ENCODE measurements at places on chromosomes 12 and 14.
A peak's percentile ranks its signal among the peaks of the same experiment; 100 is the strongest.

DNA sequence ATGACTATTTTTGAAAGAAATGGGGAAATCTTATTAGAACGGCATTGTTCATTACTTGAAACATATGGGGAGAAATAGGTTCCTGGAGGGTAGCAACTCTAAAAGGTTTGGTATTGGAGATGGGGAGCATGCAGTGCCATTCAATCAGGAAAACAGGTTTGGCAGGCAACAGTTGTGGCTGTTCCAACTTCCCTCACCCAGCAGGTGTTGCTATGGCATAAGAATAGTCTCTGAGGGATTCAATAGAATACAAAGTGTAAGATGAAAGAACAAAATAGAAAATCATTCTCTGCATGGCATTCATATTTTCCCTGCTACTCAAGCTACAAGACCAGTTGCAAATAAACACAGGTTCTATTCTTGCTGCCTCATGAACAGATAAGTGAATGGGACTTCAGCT lies 393.3 kb upstream of the RPL10L start:
- DNase-seq, result no peak

GRCh38 chr12:29726321-29726692 lies 57.4 kb downstream of the TMTC1 start:
- no peak for DNase-seq

DNA sequence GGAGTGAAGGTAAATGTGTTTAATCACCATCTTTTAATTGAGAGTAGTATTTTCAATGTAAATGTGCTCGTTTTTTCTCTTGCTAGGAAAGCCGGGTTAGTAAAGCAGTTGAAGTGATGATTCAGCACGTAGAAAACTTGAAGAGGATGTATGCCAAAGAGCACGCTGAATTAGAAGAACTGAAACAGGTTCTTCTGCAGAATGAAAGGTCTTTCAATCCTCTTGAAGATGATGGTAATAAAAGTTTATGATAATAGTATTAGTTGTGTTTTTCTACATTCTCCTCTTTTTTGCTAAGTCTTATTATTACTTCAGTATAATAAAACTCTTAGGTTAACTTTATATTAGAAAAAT lies 93.9 kb downstream of the DNAI7 start:
- DNase-seq, result no peak

GRCh38 chr12:67658486-67658885 lies 9.9 kb downstream of the DYRK2 start:
- no peak for DNase-seq

- DNase-seq, result no peak
Measured at GRCh38 chr12:33602515-33602914, 162.9 kb upstream of the SYT10 start.

GRCh38 chr14:58865514-58866281 lies 227.9 kb downstream of the DACT1 start:
- no peak for DNase-seq

- no peak for DNase-seq
Measured at GRCh38 chr14:59918824-59919569, 947 bp upstream of the LRRC9 start.

DNA sequence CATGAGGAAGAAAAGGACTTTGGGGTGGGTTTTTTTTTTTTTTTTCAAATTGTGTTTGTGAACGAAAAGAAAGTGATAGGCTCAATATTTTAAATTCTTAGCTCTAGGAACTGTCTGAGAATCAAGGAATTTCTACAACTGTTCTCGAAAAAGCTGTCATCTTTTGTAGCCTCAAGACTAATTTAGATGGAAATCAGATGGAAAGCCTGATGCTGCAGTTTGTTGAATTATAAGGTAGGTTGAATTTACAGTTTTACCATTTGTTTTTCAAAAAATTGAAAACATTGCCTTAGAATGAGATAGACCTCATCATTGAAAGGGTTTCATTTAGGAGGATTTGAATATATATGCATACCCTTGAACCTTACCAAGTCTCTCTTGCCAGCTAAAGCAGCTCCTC lies 109.3 kb upstream of the TRHDE start:
- no peak for DNase-seq

DNA sequence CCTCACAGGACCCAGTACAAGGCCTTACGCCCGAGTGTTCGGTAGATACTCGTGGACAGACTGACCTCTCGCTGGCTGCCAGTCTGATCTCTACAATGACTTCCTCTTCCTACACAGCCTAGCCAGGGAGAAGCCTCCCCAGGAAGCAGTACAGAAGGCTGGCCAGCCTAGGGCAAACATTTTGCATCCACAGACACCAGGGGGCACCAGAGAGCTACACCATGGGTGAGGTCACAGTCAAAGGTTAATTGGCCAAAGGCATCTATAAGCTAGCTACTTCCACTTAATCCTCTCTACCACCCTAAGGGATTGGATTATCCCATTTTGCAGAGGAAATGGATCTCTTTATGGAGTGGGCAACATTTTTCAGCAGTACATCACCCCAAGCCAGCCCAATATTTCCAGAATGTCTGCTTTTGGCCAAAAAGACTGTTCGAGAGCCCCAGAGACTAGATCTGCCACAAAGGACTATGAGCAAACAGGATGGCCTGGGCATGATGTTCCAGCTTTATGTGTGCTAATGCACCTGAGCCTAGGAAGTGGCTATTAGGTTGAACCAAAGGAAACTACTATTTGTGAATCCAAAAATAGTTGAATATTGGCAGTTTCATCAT lies 14.6 kb upstream of the PNMA1 start:
- DNase-seq, result peak; percentile 91

- no peak for DNase-seq
Measured at GRCh38 chr14:87158283-87158682, 834.7 kb downstream of the GALC start.

DNA sequence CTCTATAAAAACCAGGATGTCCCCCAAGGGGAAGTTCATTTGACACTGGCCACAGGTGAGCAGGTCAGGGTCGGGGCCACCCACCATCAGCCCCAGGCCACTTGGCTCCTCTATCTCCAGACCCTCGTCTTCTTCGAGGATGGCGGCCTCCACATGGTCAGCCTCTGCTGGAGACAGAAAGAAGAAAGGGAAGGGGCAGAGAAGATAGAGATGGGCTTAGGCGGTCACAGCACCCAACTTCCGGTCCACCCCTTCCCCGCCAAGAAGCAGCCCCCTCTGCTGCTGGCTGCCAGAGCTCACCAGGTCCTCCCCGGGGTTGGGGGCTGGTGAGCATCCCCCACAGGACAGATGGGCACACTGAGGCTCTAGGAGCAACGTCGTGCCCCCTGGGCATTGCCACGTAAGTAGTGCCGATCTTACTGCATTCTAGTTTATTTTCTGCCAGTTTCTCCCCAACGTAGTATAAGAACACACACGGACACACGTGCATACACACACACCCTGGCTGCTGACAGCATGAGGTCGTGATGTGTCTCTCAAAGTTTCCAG lies 14.2 kb downstream of the BCL11B start:
- DNase-seq, result no peak

DNA sequence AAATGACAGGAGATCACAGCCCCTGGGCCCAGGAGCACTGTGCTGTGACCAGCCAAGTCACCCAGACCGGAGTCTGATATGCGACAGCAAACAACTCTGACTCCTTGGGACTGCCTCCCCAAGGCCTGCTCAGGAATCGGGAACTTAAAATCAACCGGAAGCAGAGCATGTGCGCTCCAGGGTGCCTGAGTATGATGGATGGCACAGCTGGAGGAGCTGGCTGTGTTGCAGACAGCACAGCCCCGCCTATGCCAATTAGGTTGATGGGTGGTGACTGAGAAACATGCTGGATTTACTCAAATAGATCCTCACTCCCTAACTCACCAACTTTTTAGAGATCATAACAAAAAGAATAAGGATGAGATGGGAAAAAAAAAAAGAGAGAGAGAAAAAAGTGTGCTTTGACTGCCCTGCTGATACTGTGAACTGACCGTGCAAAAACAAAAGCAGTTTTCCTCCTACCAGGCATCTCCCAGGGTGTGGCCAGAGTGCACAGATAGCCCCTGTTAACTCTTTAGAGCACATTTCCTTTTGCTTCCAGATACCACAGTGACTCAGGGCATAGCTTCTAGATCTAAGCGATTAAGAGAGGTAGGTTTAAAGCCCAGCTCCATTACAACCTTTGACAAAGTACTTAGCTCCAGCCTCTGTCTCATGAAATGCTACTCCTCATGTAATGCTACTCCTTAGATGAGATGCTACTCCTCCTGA lies 27.4 kb upstream of the STON2 start:
- DNase-seq, result no peak

DNA sequence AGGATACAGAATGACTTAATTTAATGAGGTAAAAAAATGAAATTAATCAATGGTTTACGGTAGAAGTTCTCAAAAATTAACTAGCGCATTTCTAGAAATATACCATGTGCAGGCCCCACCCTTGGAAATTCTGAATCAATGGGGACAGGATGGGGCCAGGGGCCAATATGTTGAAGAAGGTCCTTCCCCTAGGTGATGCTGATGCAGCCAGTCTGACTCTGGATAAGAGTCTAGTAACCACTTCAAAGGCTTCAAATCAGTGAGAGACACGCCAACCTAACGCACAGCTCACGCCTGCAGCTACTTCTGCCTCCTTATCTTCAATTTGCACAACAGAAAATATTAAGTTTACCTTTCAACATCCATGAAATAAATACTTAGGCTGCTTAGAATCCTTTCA lies 14.9 kb downstream of the GIT2 start:
- no peak for DNase-seq

- DNase-seq, result no peak
Measured at GRCh38 chr12:122984612-122985337, 4.3 kb downstream of the ARL6IP4 start.

- no peak for DNase-seq
Measured at GRCh38 chr12:126663304-126664094, 1598.3 kb downstream of the AACS start.

DNA sequence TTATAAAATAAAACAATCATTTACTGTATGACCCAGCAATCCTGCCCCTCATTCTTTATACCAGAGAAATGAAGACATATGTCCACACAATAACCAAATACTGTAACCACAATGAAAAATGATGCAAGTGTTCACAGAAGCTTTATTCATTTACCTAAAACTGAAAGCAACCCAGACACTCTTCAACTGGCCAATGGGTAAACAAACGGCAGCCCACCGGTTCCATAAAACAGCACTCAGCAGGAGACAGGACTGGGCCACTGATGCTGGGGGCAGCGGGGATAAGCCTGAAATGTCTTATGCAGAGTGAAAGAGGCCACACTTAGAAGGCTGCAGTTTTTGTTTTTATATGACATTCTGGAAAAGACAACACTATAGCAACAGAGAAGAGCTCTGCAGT lies 15.1 kb downstream of the DDX51 start:
- no peak for DNase-seq

- no peak for DNase-seq
Measured at GRCh38 chr14:42980419-42980818, 1373.7 kb downstream of the LRFN5 start.

DNA sequence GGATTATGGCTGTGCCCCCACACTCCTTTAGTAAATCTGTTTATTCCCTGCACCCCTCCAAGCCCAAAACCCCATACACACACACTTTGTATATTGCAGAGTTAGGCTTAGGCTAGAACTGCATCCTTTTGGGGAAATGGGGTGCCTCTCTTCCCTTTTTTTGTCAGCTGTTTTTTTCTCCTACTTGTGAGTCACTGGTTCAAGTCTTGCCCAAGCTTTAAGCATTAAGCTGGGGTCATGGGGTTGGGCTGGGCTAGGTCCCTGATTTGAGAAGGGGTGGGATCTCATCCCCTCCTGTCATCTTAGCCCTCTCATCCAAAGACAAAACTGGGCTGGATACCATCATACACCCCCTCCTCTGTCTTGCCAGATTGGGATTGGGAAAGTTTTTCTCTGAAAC lies 1.6 kb downstream of the LRP1 start:
- DNase-seq, result no peak

- no peak for DNase-seq
Measured at GRCh38 chr12:2681450-2682205, 113.1 kb upstream of the FKBP4 start.

GRCh38 chr14:101623077-101623372 lies 61.7 kb downstream of the DIO3 start:
- DNase-seq, result no peak

GRCh38 chr12:109871668-109872314 lies 8.6 kb downstream of the GLTP start:
- no peak for DNase-seq

DNA sequence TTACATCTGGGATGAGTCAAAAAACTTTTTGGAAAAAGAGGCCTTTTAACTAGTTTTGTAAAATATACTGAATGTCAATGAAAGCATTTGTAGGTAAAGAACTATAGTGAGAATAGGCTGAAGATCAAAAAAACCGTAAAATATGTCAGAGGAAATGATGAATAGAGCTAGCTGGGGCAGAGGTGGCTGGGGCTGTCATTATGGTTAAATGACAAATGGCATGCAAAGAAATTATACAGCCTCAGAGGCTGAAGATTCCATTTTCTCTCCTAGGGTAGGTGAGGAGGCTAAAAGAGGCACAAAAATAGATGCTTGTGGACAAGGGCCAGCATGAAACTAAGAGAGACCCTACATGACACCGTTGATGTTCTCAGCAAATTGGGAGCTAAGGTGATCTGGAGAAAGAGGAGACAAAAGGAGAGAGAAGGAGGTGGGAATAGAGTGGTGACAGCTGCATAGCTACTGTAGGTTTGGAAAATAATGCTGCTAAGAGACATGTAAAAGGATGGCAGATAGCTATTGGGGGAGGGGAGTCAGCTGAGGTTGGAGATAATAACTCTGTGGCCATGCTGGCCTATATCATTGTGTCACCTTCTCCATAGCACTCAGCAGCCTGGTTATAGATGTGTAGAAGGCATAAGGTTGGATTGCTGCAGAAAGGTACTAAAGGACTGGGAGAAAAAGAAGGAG lies 63.8 kb downstream of the ABCC9 start:
- no peak for DNase-seq

- DNase-seq, result no peak
Measured at GRCh38 chr12:32098112-32098511, 8.5 kb upstream of the BICD1 start.

GRCh38 chr12:116319233-116319897 lies 41.9 kb upstream of the MED13L start:
- DNase-seq, result no peak

All from effector memory CD8-positive, alpha-beta T cell (primary cell).